NCI-H446 (cell line): ENCODE measurements at places on chromosomes 5 and 9.

GRCh38 chr5:121408778-121409177 lies 442.9 kb upstream of the FTMT start:
- no peak for DNase-seq

DNA sequence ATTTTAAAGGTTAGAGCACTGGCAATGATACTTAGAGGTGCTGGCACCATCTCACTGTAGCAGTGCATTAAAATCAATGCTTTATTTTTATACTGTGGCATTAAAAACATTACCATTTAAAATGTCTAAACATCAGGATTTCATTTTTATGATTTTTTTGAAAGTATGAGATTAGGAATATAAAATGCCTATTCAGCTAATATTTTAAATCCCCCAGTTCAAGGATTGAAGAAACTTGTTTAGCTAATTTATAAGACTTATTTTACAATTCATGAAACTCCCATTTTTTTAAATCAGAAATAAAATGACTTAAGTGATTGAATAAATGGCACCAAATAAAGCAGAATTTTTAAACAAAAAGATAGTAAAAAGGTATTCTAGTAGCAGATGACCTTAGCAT lies 625.6 kb downstream of the RAB3C start:
- no peak for DNase-seq

DNA sequence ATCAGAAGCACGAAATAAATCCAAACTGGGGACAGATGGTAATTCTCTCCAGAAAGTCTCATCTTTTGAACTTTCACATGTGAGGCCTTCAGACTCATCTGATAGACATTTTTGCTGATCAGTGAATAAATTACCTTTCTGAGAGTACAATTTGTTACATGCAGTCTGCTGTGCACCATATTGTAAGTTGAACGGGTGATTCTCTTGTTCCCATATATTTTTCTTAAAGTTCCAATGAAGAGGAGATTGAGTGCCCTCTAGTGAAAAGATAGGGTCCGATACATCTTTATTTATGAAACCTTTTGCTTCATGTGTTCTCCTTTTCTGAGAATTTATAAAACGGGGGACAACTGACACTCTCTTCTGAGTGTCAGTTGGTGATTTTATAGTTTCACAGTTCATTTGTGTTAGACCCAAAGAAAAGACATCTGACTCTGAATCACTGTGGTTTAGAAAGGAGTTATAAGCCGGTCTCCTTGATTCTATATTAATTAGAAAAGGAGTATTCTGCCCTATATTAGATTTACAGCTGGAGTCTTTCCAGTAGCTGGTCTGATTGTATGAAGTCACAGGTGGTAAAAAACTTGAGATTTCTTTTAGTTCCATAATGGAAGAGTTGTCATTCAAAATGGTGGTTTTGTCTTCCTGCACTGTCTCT lies 30.4 kb downstream of the GNG10 start:
- no peak for DNase-seq

DNA sequence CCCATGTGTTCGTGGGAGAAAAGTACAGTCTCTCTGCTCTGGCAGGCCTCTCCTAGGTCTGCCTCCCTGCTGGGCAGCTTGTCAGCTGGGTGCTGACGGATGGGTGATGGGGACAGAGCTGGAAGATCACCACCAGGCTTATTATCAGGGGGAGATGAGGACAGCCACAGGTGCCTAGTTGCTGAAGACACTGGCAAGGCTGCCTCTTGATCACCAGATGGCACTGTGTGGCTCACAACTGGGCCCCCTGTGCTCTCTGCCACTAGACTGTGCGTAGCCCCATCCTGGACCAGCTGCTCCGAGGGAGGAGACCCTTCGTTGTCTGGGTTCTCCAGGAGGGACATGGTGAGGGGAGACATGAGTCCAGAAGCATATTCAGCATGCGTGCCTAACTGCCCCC lies 73.0 kb downstream of the KIF24 start:
- no peak for DNase-seq

- DNase-seq: no peak
Observed at GRCh38 chr5:149942199-149942598, 2.4 kb downstream of the PDE6A start.

GRCh38 chr9:95130484-95130883 lies 187.0 kb downstream of the FANCC start:
- no peak for DNase-seq

- no peak for DNase-seq
Observed at GRCh38 chr9:129164246-129164930, 13.7 kb downstream of the IER5L start.

GRCh38 chr5:172901788-172902496 lies 57.3 kb upstream of the RPL26L1 start:
- DNase-seq: no peak

DNA sequence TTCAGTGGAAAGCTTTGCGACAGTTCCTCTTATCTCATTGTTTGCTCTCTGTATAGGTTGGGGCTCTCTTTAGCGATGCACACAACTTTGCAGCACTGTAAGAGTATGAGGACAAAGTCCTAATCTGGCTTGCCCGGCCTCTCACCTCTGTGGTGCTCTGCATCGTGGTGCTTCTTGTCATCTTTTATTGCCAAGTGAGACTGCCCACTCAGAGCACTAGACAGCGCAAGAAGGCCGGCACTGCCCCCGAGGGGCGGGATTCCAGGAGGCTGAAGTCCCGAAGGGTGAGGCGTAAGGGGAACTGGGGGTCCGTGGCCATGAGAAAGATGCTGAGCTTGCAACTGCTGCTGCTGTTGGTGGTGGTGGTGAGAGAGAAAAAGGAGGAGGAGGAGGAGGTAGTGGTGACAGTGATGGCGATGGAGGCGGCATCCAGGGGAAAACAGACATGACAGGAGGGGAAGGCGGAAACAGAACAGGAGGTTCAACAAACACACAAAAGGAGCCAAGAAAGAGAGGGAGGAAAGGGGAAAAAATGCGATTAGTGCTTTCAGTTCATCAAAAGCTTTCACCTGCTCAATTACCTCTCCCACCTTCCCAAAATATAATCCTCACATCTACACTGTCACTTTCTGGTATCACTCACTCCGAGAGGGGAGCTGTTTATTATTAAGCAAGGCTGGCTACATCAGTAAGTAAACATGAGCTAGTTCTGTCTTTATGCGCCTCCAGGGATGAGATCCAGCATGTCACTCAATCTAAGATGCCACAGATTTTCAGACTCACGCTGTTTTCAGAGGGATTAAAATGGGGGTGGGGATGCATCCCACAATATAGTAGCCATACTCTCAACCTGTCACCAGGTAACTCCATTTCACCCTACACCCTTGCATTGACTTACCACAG lies 55.1 kb downstream of the TLE1 start:
- DNase-seq: no peak

DNA sequence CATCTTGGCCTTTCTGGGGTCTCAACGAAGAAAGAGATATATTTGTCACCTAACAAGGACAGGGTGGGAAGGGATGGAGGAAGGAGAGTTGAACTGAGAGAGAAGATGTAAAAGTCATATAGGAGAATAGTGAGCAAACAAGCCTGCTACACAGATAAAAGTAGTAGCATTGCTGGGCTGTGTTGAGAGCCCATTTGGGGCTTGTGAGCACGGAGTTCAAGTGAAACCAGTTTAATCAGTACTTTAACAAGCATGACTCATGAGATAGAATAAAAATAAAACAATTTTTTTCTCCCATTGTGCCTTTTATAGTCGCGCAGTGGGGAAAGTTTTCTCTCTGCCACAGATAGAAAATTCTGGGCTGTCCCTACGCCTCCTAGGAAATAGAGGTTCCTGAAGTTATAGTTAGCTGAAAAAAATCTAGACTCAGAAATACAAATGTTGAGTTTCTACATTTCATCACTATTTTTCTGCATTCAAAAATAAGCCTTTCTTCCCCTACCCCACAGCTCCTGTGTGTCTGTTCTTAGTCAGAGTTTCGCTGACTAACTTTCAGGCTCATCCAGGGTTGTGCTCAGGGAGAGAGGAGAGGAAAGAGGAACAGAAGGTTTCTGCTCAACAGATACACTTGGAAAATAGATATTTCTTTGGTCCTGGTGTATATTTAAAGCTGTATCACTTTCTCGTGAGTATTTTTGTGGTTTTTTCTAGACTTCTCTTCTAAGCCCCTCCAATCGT lies 395.8 kb upstream of the ADAMTSL1 start:
- DNase-seq: no peak

DNA sequence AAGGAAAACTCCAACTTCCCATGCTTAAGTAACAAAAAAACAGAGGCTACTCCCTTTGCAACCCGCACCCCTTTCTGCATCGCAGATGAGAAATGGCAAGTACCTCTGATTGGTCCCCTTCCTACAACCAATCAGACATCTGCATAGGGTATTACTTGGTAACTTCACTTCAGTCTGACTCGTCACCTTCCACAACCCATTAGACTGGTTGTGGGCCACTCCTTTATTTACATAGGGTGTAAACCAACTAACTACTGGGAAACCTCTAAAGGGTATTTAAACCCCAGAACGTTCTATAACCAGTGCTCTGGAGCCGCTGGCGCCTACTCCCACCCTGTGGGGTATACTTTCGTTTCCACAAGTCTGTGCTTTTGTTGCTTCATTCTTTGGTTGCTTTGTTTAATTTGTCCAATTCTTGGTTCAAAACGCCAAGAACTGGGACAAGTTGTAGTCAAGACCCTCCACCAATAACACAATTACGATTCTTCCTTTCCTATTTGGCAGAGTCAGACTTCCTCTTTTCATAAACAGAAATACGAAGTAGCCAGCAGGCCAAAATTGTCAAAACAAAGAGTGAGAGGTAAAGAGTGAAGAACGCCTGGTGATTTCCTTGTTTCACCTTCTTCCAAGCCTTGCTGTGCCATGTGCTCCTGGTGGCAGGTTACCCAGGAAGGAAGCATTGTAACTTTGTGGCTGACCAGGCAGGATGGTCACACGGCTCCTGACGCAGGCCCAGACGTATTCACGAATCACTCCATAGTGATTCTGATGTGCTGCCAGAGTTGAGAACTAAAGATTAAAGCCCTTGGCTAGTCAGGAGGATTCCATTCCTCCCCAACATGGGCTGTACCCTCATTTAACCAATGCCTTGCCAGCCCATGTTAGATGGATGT lies 477.4 kb downstream of the ARHGEF28 start:
- no peak for DNase-seq

DNA sequence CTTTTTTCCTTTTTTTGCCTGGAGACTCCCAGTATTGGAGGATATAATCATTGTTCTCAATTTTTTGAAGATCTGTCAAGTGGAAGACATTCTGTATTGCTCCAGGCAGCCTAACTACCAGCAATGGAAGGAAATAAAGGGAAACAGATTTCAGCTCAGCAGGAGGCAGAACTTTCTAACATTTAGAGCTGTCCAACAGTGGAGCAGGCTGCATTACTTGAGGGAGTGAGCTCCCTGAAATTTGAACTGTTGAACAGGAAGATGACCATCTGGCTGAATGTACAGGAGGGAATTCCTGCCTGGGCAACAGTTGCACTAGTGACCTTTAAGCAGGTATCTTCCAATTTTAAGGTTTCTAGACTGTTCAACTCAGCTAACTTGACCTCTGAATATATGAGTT lies 1.1 kb upstream of the GAPVD1 start:
- peak; percentile 13 for DNase-seq

DNA sequence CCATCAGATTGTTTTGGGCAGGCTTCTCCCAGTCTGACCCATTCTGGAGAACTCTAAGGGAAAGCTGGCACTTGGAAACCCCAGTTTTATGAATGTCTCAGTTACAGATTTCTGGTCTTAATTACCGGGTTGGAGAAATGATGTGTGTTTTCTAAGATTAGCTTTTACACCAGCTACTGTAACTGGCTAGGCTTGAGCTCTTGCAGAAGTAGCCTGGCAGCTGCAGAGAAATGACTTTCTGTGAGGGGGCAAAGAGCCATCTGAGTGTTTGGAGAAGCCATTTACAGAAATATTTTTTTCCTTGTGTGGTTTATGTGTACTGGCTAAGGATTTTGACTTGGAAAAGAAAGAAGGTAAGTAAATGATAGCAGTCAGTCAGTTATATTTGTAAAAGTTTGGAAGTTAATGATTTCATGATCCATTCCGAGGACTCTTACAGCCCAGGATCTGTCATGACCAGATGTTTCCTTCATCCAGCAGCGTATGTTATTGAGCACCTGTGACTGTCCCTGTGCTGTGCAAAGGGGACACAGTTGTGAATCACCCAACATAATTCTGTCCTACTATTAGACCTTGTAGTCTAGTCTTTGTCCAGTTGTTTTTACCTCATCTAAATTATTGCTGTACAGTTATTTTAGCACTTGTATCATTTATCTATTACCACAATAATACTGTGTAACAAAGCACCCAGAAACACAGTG lies 53.7 kb upstream of the GDNF start:
- DNase-seq: no peak

DNA sequence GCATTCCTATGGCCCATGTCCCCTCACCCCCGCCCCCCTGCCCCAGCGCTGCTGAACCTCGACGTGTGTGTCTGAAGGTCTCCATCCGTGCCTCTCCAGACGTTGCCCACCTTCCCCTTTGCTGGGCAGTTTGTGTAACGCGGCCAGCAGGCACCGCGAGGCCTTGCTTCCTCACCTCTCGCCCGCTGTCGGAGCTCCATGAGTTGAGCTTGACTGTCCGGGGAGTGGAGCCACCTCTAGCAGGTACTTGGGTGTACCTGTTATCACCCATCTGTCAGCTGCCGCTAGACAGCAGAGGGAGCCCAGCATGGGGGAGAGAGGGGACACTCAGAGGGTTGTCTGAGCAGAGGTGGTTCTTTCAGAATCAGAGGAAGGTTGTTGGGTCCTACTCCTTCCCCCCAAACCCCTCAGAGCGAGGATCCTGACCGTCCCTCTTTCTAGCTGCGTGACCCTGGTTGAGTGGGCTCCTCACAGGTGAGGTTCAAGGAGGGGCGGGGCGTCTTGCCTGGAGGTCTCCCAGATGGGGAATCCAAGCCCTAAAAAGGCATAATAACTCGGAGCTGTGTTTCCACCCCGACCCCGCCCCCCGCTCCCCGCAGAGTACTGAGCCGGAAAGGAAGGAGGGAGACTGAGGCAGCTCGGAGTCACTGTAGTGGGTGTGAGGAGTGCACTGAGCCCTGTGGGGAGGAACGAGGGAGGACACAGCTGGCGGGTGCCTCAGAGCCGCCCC lies 184.7 kb downstream of the C9orf50 start:
- no peak for DNase-seq

DNA sequence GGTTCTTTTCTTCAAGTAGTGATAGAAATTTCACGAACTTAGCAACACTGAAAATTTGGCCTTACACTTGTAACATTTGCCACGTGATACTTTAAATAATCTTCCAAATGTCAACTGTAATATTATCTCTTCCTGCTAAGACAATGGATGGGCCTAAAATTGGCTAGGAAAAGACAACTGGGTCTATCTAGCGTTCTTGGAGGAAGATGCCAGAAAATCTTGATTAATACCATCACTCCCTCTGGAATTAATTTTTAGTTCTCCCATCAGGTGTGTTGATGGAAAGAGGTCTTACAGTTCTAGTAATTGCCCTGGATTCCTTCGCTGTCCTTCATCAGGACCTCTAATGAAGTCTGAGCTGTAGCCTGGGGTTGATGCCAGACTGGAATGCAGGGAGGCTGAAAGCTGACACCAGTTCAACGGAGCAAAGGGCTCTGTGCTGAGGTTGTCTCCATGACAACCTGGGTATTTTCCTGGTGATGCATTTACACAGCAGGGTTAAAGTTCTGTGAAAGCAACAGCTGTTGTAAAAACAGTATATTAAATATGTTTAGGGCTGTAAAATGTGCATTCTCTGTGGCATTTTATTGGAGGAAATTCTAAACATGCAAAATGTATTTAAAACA lies 92.3 kb downstream of the GAS1 start:
- peak; percentile 45 for DNase-seq
